ENCODE measurements at places on chromosomes 1 and 21. TPM values are rescaled to one million over a fixed set of nuclear protein-coding genes. Genes with fewer than 3 reads are reported as not detected.

IL22RA1 gene
- not detected for total RNA-seq

KRTAP10-6 gene
- total RNA-seq, result not detected

RAD54L gene
- total RNA-seq, result 5.0 TPM

BMP8B gene
- total RNA-seq, result 0.21 TPM

PLA2G5 gene
- not detected for total RNA-seq

DNA sequence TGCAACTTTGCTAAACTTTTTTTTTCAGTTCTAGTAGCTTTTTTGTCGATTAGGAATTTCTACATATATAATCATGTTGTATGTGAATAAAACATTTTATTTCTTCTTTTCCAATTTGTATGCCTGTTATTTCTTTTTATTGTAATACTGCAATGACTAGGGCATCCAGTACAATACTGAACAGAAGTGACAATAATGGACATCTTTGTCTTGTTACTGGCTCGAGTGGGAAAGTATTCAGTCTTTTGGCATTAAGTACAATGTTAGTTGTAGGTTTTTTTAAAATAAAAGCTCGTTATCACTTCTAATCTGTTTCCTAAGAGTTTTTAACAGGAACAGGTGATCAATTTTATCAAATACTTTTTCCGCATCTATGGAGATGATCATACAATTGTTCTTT is 9.8 kb downstream of the STPG1 start:
- peaks cover 6% of the 10 kb centered on the region for H3K36me3 ChIP-seq
- H3K4me1 ChIP-seq, result no peaks in the 10 kb centered on the region
- no peak for DNase-seq
- no peak overlapping the region for H3K4me3 ChIP-seq
- H3K27me3 ChIP-seq, result no peaks in the 10 kb centered on the region

- H3K27me3 ChIP-seq, result no peaks in the 10 kb centered on the region
- no peak overlapping the region for H3K4me3 ChIP-seq
- peaks cover 7% of the 10 kb centered on the region for H3K36me3 ChIP-seq
- peaks cover 16% of the 10 kb centered on the region for H3K4me1 ChIP-seq
- H3K27ac ChIP-seq, result no peak overlapping the region
- DNase-seq, result no peak
Observed at GRCh38 chr1:24742090-24742938, 2.9 kb upstream of the CLIC4 start.

DNA sequence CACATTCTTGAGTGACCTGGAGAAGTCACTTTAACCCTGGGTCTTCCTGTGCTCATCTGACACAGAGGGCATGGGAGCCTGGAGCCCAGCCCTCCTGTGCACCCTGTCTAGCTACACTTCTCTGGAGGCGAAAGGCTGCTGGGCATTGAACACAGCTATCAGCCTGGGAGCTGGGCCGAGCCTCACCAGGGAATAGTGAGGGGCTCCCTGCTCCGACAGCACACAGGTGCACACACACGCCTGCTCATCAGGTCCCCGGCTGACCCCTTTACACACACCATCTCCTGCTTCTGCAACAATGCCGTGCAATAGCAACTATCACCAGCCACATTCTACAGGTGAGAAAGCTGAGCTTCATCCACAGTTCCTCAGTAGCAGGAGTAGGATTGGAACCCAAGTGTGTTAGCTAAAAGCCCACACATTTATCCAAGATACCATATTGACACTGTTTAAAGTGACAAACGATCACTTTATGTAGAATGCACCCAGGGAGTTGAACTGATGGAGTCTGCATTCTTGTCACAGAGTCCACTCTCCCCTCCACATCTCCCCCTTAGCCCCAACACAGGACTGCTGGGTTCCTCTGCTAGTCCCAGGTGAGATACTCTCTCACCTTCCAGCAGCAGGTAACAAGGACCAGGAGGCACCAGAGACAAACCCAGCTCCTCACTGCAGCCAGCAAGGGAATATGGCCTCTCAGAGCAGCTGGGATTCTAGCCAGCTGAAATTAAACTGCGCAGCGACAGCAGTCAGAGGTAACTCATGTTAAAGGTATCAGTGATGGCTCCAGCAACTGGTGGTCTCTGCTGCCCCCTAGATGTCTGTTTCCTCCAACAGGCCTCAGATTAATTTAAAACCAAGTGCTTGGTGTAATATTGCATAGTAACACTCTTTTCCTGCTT is 18.3 kb upstream of the CAPN8 start:
- H3K4me1 ChIP-seq, result peaks cover 6% of the 10 kb centered on the region
- DNase-seq, result peak; percentile 85
- no peak overlapping the region for H3K4me3 ChIP-seq
- H3K27me3 ChIP-seq, result no peaks in the 10 kb centered on the region
- H3K36me3 ChIP-seq, result no peaks in the 10 kb centered on the region
- H3K27ac ChIP-seq, result no peak overlapping the region

- H3K4me3 ChIP-seq, result no peak overlapping the region
- no peak for DNase-seq
- H3K27me3 ChIP-seq, result no peaks in the 10 kb centered on the region
- no peak overlapping the region for H3K27ac ChIP-seq
- H3K36me3 ChIP-seq, result no peaks in the 10 kb centered on the region
Observed at GRCh38 chr1:188584119-188584518, 1755.4 kb downstream of the PLA2G4A start.

- peaks cover 39% of the 10 kb centered on the region for H3K4me1 ChIP-seq
- peak overlapping the region; percentile 95 for H3K27ac ChIP-seq
- H3K36me3 ChIP-seq, result peaks cover 86% of the 10 kb centered on the region
- H3K4me3 ChIP-seq, result peak overlapping the region; percentile 31
Observed at GRCh38 chr21:32371913-32372314, 20.9 kb downstream of the URB1 start.

- H3K4me3 ChIP-seq, result no peak overlapping the region
- peaks cover 86% of the 10 kb centered on the region for H3K36me3 ChIP-seq
- DNase-seq, result peak; percentile 51
- peak overlapping the region; percentile 58 for H3K27ac ChIP-seq
Observed at GRCh38 chr1:201850053-201850397, 21.1 kb downstream of the IPO9 start.

DNA sequence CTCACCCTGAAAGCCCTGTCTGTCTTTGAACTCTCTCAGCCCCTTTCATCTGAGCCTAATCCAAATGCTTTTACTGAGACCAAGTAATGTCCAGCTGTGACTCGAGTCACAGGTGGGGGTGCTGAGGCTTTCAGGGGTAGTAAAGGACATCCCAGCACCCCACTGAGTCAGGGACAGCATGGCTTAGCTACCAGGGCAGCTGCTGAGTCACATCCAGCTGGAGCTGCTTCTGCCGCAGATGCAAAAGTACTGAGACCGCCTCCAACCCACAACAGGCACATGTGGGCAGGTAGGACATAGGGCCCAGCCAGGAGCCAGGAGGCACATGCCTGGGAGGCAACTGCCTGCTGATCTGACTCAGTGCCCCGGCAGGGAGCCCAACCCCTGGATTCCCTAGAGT is 6.7 kb upstream of the VSIG8 start:
- no peaks in the 10 kb centered on the region for H3K27me3 ChIP-seq
- H3K36me3 ChIP-seq, result no peaks in the 10 kb centered on the region
- peak overlapping the region; percentile 22 for H3K4me3 ChIP-seq
- peak; percentile 84 for DNase-seq
- peaks cover 51% of the 10 kb centered on the region for H3K4me1 ChIP-seq

GRCh38 chr1:169680377-169681019 is 30.9 kb downstream of the SELL start:
- no peak for DNase-seq
- no peak overlapping the region for H3K27ac ChIP-seq
- H3K4me1 ChIP-seq, result no peaks in the 10 kb centered on the region
- no peaks in the 10 kb centered on the region for H3K36me3 ChIP-seq
- H3K27me3 ChIP-seq, result peaks cover 25% of the 10 kb centered on the region
- no peak overlapping the region for H3K4me3 ChIP-seq

- peak; percentile 25 for DNase-seq
- no peaks in the 10 kb centered on the region for H3K27me3 ChIP-seq
- no peaks in the 10 kb centered on the region for H3K4me1 ChIP-seq
- no peak overlapping the region for H3K4me3 ChIP-seq
- no peak overlapping the region for H3K27ac ChIP-seq
Observed at GRCh38 chr1:169392406-169392805, 24.4 kb downstream of the BLZF1 start.

DNA sequence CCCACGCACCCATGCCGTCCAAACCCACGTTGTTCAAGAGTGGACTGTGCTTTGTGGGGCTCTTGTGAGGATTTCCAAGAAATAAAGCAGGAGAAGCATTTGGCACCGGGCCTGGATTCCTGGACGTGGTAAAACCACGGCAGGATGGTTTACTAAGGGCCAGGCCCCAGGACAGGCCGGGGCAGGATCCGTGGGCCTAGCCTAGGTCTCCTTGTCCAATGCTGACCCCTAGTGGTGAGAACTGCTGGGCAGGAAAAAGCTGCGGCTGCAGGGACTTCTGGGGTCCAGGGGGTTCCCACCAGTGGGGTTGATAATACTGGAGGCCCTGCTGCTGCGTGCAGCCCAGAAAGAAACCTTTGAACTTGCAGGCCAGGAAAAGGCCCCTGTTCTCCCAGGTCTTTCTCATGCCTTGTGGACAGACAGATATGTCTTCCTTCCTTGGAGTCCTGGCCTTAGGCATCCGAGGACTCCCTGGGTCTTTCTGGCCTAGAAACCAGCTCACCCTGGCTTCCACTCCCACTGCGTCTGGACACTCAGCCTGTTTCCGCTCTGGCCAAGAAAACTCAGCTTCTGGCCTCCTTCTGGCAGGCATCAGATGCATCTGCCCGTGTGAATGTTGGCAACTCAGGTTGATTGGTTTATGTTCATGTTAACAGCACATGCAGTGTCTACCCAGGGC is 106.9 kb upstream of the TMEM51 start:
- no peaks in the 10 kb centered on the region for H3K36me3 ChIP-seq
- no peaks in the 10 kb centered on the region for H3K27me3 ChIP-seq
- no peak overlapping the region for H3K4me3 ChIP-seq
- DNase-seq, result peak; percentile 80
- no peaks in the 10 kb centered on the region for H3K4me1 ChIP-seq

- no peak overlapping the region for H3K4me3 ChIP-seq
- no peaks in the 10 kb centered on the region for H3K4me1 ChIP-seq
- no peak overlapping the region for H3K27ac ChIP-seq
- DNase-seq, result no peak
- peaks cover 60% of the 10 kb centered on the region for H3K36me3 ChIP-seq
- H3K27me3 ChIP-seq, result no peaks in the 10 kb centered on the region
Observed at GRCh38 chr1:5877001-5877400, 115.2 kb downstream of the NPHP4 start.

DNA sequence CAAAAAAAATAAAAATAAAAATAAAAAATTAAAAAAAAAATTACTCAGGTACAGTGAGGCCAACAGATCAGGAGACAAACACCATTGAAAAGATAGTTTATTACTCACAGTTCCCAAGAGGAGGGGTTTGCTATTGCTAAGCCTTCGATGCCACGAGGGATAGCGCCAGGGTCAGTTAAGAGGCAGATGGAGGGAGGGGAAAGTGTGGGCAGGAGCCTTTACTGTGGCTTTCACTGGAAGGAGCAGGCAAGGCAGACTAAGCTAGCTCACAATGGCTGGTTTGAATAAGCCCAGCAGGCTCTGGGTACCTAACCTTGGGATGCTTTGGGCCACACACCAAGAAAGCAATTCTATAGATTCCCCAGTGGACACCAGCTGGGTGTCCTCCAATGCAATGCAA is 12.7 kb upstream of the RNF187 start:
- H3K4me3 ChIP-seq, result no peak overlapping the region
- H3K36me3 ChIP-seq, result peaks cover 6% of the 10 kb centered on the region
- H3K4me1 ChIP-seq, result peaks cover 6% of the 10 kb centered on the region
- H3K27me3 ChIP-seq, result no peaks in the 10 kb centered on the region
- no peak for DNase-seq

Measured in MCF 10A (cell line).